ENCODE measurements at places on chromosomes 6 and 20.
A peak's percentile ranks its signal among the peaks of the same experiment; 100 is the strongest.

- no peak for DNase-seq
Measured at GRCh38 chr20:24840121-24840713, 108.9 kb upstream of the CST7 start.

GRCh38 chr6:111061508-111061907 is 25.8 kb upstream of the SLC16A10 start:
- DNase-seq, result no peak

DNA sequence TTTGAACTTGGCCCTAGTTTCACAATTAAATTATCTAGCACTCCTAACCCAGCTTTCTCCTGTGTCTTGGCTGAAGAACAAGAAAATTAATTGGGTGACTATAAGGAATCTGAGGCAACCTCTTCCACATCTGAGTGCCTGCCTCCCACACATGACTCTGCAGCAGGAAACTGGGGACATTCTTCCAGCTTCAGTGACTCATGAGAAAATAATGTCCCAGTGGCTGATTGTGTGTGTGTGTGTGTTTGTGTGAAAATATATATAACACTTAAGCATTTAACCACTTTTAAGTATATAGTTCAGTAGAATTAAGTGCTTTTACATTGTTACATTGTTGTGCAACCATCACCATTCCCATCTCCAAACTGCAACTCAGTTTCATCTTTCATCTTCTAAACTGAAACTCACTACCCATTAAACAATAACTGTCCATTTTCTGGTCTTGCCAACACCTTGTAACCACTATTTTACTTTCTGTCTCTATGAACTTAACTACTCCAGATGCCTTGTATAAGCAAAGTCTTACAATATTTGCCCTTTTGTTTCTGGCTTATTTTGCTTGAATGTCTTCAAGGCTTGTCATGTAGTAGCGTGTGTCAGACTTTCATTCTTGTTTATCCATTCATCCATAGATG is 8.7 kb downstream of the TRIM38 start:
- no peak for DNase-seq

- no peak for DNase-seq
Measured at GRCh38 chr6:113352029-113352801, 504.9 kb upstream of the MARCKS start.

DNA sequence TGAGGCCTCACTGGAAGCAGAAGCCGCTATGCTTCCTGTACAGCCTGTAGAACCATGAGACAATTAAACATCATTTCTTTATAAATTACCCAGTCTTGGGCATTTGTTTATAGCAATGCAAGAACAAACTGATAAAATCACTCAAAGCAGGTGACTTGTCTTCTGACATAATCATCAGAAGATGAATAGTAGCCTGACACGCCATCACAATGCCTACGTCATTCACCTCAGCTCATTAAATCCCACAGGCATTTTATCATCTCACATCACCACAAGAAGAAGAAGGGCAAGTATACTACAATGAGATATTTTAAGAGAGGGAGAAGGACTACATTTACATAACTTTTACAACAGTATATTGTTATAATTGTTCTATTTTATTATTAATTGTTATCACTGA is 3.1 kb upstream of the CAP2 start:
- DNase-seq, result no peak

GRCh38 chr6:63923139-63923739 is 287.6 kb downstream of the PHF3 start:
- DNase-seq, result peak; percentile 26

DNA sequence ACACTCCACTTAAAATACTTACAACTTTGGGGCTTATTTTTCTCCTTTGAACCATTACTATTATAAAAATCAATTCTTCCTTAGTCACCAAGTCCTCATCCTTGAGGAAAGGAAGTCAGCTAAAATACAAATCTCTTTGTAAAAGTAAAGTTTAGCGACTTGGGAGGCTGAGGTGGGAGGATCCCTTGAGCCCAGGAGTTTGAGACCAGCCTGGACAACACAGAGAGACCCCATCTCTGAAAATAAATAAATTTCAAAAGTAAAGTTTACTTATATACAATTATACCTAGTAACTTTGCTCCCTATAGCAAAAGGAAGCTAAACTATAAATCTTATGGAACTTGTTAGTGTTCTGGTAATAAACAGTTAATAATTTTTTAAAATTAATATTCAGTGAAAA is 40.4 kb downstream of the MYB start:
- DNase-seq, result no peak

DNA sequence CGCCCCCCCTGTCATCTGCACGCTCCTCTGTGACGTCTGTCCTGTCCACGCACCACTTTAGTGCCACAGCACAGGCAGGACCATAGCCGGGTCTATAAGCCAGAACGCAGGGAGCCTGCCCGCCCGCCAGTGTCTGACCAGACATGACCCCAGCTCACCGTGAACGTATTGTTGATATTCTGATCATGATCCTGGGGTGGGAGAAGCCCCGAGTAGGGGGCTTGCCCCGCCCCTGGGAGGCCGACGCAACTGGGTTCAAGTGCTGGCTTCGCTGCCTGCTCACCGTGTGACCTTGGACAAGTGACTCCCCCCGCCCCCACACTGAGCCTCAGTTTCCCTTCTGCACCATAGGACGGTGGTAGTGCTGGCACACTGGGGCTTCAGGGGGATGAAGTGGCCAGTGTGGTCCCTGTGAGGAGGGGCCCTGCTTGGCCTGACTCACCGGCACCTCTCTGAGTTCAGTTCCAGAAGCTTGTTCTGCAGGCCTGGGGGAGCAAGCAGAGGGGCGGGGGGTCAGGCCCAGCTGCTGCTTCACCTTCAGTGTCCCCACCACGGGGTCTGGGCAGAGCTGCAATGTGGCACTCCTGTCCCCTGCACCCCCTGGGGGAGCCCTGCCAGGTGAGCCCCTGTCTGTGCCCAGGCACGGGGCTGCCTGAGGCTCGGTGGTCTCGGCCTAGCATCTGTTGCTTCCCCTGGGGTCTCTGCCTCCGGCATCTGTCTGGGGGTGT is 9.2 kb downstream of the RBBP8NL start:
- no peak for DNase-seq

GRCh38 chr20:58816051-58816450 is 34.7 kb downstream of the GNAS-AS1 start:
- no peak for DNase-seq

- DNase-seq, result no peak
Measured at GRCh38 chr20:43821795-43822194, 92.9 kb upstream of the TOX2 start.

- DNase-seq, result no peak
Measured at GRCh38 chr20:15547119-15547518, 1026.1 kb downstream of the KIF16B start.

DNA sequence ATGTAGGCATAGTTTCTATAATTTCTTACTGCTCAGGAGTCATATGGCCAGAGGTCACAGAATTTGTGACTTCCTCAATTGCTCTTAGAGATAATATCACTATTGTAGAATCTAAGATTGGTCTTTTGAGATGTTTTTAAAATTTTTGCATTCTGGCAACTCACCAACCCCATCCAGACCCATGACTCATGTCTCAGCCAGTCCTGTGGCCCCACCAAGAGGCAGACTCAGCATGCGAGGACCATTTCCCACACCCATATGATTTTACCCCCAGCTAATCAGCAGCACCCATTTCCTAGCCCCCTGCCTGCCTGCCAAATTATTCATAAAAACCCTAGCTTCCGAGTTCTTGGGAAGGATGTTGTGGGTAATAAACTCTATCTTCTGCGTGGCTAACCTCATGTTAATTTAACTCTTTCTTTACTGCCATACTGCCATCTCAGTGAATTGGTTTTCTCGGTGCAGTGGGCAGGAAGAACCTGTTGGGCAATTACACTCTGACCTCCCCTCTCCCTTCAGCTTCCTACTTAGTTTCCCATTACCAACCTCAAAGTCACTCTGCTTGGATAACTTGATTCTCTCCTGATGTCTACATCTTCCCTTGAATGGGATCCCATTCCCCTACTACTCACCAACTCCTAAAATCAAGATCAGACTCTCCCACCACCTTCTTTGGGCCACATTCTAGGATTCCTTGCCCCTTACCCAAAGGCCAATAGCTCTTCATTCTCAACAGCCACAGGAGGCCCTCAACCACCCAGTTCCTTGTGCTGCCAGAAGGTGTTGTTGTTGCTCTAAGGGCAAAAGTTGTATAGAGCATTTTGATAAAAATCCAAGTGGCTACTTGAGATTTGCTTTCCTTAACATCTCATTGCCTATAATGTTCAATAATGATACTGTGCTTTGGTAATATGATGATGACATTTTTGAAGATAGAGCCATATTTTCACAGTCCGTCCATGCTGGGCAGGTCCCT is 16.2 kb upstream of the IYD start:
- no peak for DNase-seq

DNA sequence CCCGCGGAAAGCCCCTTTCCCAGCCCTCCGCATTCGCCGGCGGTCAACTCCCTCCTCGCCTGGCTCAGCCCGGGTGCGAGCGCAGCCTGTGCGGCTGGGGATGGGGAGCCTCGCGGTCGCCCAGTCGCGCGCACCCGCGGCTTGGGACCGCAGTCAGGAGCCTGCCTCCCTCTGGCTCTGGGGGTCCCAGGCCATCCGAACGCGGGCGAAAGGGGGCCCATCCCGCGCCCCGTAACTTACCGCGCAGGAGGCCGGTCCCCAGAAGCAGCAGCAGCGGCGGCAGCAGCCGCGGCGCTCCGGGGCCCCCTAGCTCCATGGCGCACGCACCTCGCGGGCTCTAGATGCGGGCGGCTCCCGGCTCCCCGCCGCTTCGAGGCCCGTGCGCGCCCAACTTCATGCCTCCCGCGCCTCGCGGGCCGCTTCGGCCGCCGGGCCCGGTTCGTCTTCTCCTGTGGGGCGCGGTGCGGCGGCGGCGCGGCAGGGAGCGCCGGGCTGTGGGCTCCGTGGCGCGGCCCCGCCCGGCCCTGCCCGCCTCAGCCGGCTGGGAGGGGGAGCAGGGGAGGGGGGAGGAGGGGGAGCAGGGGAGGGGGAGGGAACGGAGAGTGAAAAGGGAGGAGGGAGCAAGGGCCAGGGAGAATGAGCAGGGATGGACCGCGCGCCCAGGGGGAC is at the start of gene CHRNA4:
Gene CHRNA4 (minus strand): TSS at position 500 of the 669 bp plus-strand sequence. CDS start 184 bp downstream, at position 316.
- DNase-seq, result no peak

- no peak for DNase-seq
Measured at GRCh38 chr20:33007376-33008335, at the start of gene BPIFB2. BPIFB2 (plus strand) TSS chr20:33007704; CDS start chr20:33008575, 871 bp downstream.

DNA sequence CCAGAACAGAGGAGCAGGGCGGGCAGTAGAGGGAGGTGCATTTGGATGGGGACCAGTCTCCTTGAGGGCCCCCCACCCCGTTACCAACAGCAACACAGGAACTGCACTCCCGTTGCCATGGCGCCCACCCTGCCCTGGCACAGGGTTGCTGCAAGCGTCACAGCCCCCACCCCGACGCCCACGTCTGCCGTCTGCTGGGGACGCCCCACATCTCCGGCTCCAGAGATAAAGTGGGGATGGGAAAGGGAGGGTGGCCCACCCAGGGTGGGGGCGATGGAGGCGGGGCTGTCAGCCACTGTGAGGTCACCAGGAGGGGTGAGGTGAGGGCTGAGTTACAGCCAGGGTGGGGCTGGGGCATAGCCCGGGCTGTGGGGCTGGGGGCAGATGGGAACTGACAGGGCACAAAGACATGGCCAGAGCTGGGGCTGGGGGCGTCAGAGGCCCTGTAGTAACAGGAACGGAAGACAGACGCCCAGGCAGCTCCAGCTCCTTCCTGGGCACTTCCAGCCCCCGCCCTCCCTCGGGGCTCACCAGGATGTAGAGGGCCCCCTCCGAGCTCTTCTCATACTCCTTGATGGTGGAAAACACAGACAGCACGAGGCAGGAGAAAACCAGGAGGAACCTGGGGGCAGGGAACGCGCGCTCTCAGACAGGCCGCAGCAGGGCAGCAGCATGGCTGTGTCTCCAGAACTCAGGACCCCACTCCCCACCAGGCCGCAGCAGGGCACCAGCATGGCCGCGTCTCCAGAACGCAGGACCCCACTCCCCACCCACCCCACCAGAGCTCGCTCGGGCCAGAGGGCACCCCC is 26.0 kb downstream of the KCNQ2 start:
- DNase-seq, result no peak

DNA sequence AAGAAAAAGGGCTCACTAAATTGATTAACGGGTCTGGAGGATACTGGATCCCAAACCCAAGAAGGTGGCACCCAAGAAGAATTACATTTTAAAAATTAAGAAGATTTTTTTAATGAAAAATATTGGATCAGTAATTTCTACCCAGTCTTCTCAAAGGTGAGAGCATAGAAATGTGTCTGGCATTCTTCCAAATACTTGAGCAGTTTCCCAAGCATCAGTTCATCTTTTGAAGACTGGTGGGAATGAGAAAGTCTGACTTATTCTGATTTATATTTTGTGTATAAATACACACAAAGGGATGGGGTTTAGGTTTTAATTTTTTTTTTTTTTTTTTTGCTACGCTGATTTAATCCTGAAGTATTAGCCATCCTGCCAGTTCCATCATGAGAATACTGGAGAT is 3.3 kb downstream of the MGME1 start:
- DNase-seq, result no peak

DNA sequence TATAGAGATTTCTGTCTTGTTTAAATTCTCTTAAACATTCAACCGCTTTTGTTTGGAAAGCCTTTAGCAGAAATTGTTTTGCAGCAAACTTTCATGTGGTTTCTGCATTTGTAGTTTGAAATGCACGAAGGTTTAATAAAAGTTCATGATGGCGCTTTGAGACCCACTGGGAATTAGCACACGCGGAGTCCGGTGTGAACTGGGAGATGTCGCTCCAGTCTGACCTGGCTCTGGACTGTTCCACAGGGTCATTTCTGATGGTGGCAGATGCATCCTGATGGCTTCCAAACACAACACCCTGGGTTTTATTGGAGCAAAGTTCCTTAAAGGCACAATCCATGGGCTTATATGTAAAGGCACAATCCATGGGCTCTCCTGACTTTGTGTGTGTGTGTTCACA is 78.1 kb upstream of the MTHFD1L start:
- DNase-seq, result no peak

GRCh38 chr6:26367114-26367513 is 2.1 kb downstream of the BTN3A2 start:
- no peak for DNase-seq

DNA sequence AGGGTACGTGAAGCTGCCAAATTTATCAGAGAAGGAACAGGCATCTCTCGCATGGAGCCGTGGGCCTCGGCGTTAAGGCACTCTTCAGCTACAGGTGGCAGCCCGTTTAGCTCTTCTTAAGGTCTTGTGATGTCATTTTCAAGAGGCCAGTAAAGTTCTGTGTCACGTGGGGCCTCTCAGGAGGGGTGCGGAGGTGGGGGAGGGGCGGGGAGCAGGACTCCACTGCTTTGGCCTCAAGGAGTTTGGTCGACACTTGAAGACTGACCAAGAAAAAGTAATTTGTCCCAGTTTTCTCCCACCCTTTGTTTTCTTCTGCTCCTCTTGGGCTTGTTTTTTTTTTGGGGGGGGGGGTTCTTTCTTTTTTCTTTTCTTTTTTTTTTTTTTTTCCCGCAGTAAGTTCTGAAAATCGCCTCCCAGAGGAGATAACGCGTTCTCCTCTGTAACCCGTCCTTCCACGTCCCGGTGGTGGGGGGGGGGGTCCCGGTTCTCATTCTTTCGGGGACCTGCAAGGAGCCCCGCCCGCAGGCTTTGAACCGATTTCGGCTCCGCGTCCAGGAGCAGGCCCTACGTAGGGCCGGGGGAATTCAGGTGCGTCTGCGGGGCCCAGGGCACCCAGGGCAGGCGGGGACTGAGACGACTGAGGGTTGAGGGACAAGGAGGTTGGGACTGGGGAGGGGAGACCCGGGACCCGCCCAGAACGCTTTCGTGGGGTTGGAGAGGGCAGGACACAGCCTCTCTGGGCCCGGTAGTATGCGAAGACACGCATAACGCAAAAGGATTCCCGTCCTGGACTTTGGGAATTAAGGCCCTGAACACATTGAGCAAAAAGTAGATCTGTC is 26.0 kb downstream of the GPX6 start:
- no peak for DNase-seq

- no peak for DNase-seq
Measured at GRCh38 chr20:63685269-63686026, 11.0 kb upstream of the TNFRSF6B start.

Data from Jurkat, Clone E6-1 (cell line).